GM23248 (cell line): ENCODE measurements at places on chromosomes 6 and 20. TPM values are rescaled to one million over a fixed set of nuclear protein-coding genes. Genes with fewer than 3 reads are reported as not detected.

Gene GMPR
- 0.63 and 2.2 TPM in 2 replicates for total RNA-seq

- peak; percentile 96 for DNase-seq
These were observed 154.3 kb downstream of the MRPL14 start for GRCh38 chr6:43972913-43973300.

- DNase-seq: no peak
These were observed 10.2 kb downstream of the PKIB start for GRCh38 chr6:122620428-122620827.

GRCh38 chr6:128710315-128710714, 172.6 kb upstream of the LAMA2 start:
- peak; percentile 77 for DNase-seq

Gene CLIC1
- 447 and 576 TPM in 2 replicates for total RNA-seq

Gene CCDC170
- 0.11 TPM in 1 of 2 replicates, not detected in the other for total RNA-seq

Gene SLC22A1
- not detected in 2 replicates for total RNA-seq

Gene AIF1
- total RNA-seq: not detected in 2 replicates

DNA sequence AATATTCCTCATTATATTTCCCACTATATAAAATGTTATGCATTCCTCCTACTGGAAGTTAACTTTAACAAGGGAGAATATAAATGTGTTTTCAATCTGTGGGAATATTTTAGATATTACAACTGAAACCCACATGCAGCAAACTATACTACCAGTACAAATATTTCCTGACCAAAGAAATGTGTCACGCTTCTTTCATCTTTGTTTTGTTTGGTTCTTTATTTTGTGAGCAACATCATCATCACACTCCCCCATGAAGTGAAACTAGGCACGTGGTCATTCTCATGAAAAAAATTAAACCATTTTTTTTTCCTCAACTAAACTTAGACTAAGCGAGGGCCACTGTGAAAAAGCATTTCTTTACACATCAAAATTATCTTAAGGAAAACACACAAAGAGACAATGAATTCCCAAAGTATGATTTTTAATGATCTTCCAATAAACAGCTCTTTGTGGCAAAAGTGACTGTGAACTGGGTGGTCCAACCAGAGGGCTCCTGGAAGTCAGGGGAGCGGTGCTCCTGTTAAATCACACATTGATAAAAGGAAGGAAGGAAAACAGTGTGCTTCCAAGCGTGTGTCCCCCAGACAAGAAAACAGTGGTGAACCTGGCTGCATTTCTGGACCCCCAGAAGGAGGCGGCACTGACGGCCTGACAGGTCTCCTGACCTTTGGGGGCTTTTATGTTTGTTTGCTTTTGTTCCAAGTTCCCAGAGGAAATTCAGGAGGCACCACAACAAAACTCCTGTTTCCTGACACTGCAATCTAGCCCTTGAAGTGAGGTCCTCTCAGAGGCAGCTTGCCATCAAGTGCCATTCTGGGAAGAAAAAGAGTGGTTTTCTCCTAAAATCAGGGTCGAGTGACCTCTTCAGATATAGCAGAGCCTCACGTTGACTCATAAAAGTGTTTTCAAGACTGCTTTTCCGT, 166.8 kb upstream of the FOXQ1 start:
- peak; percentile 84 for DNase-seq

GRCh38 chr20:40631119-40631631, 57.9 kb downstream of the MAFB start:
- no peak for DNase-seq

GRCh38 chr20:47359530-47360296, 3.2 kb upstream of the ZMYND8 start:
- DNase-seq: no peak

GRCh38 chr20:2295286-2295685, 515 bp upstream of the TGM3 start:
- no peak for DNase-seq

DNA sequence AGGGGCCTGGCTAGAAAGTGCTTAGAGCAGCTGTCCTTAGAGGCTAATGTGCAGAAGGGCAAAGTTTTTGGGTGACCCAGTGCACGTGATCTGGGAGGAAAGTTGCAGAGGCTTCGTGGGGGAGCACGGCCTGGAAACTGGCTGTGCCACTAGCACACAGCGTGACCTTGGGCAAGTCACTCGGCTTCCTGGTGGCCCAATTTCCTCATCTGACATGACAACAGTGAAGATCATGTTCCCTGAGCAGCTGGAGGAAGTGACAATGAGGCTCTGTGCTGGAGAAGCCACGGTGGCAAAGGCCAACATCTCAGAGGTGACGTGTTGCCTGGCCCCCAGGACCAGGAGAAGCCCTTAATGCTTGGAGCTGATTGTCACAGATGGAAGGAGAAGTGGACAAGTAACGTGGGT, 99.5 kb downstream of the FOXC1 start:
- no peak for DNase-seq

GRCh38 chr20:63544958-63545516, 2.5 kb downstream of the SRMS start:
- DNase-seq: no peak

Gene DUSP15
- total RNA-seq: not detected in 2 replicates

Gene SLC22A16
- total RNA-seq: not detected in 2 replicates

Gene SLC44A4
- not detected in 2 replicates for total RNA-seq

Gene DEF6
- 2.6 and 4.9 TPM in 2 replicates for total RNA-seq

DNA sequence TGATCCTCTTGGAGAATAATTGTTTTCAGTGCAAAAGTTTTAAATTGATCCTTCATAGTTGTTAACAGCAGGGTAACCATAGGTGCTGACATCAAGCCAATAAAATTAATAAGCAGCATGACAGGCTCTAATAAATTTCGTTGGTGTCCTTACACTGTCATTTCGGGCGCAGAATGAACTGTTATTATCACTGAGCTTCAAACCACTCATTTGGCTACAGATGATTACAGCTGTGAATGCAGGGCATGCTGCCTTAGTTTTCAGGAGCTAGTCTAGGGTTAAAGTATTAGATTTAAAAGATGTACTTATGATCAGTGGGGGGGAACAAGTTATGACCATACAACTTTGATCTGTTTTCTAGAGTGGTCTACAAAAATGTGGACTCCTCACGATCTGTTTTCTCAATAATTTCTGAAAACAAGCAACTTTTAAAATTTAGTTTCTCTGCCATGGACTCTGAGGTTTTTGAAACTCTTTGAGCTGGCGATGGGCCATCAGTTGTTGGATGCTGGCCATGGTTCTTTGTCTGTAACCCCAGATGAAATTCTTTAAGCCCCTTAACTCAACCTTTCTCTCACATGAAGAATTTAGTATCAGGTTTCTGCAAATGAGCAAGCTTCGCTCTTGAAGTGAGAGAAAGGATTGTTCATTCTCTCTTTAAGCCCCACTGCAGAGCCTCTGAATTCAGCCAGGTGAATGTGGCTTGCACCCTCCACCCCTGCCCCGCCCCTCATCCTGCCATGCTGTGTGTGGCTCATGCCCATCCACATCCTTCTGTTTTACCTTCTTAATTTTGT, 99.1 kb upstream of the MTHFD1L start:
- DNase-seq: no peak

- peak; percentile 98 for DNase-seq
These were observed 176.4 kb downstream of the ARID1B start for GRCh38 chr6:156953479-156954146.

- no peak for DNase-seq
These were observed 135.0 kb downstream of the CLIC5 start for GRCh38 chr6:45880676-45881075.

- no peak for DNase-seq
These were observed 37.6 kb downstream of the LAMP5 start for GRCh38 chr20:9551808-9552550.

Gene FOXC1
- 11.1 and 13.2 TPM in 2 replicates for total RNA-seq

Gene CRISP2
- total RNA-seq: not detected in 2 replicates

DNA sequence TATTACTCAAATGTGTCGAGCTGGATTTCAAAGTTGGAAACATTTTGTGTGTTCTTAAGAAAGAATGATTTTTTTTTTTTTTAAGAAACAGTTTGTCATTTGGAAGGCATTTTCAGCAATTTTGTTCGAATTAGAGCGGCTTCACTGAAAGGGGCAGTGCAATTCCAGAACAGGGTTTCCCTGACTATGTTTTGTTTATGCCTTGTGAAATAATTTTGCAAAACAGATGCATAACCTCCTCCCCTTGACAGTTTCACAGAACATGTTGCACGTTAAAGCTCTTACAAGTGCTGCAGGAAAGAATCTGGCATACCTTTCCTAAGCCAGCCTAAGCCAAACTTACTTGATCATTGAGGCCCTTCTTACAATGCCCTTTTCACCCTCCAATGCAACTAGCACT, 216.0 kb upstream of the SSTR4 start:
- DNase-seq: no peak

Gene KCNK16
- total RNA-seq: not detected in 2 replicates

- no peak for DNase-seq
These were observed 38.3 kb upstream of the TSHZ2 start for GRCh38 chr20:52933867-52934266.

- peak; percentile 88 for DNase-seq
These were observed 19.2 kb downstream of the MCUR1 start for GRCh38 chr6:13795041-13795750.

- DNase-seq: no peak
These were observed 31.2 kb downstream of the RREB1 start for GRCh38 chr6:7138921-7139358.

- no peak for DNase-seq
These were observed 44.0 kb upstream of the POU5F1 start for GRCh38 chr6:31214516-31214915.

DNA sequence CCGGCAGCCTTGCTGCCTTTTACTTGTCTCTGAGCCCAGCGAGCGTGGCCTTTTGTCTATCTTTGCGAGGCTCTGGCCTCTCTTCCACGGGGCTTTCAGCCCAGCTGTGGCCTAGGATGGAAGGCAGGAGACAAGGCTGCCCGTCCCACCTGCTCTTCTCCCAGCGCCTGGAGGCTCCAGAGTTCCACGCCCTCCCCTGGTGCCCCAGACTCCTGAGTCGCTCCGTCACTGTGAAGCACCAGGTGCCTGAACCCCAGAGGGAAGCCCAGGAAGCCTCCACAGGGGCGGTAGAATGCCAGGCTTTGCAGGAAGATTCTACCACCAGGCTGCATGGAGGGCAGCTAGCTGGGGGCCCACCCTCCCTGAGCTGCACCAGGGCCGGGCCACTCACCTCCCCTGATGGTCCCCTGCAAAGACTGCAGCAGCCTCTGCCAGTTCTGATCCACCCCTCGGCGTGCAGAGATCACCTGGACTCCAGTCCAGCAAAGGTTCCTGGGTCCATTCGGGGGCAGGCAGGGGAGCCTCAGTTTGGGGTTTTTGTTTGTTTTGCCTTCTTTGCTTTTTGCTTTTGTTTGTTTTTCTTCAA, 384.6 kb downstream of the CDH4 start:
- no peak for DNase-seq

Gene GDAP1L1
- not detected in 2 replicates for total RNA-seq

DNA sequence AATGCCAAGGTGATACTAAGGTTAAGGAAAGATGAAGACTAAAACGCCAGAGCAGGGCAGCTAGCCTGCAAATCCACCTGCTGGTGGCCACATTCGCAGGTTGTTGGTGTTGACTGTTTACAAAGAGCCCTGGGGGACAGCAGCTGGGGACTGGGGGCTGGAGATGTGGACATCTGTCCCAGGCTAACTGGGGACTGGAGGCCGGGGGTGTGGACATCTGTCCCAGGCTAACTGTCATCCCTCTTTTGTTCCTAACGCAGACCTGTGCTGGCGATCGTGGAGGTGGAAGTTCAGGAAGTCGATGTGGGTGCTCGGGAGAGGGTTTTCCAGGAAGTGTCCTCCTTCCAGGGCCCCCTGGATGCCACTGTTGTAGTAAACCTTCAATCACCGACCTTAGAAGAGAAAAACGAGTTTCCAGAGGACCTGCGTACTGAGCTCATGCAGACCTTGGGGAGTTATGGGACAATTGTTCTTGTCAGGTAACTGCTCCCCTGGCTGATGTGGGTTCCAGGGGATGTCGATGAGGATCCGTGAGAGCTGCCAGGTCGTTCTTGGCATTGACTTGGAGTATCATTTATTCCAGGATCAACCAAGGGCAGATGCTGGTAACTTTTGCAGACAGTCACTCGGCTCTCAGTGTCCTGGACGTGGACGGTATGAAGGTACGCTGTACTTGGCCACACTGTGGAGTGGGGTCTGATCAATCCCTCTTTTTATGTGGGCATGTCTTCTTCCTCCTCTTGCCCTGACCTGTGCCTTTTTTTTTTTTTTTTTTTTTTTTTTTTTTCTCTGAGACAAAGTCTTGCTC, 87.0 kb downstream of the SERAC1 start:
- DNase-seq: no peak

Gene OR2B6
- not detected in 2 replicates for total RNA-seq

DNA sequence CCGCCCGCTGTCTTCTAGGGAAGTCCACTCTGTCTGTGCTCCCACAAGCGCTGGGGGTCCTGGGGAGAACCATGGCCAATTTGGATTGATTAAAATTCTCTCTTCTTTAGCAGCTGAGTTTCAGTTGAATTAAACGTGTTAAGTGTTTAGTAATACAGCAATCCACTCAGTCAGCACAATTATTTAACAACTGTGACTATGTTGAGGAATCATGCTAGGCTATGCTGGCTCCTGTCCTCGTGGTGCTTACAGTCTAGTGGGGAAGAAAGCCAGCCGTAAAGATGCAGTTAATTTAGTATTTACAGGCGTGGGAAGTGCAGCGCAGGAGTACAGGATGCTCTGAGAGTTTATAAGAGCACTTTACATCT, 88.9 kb upstream of the FOXP4 start:
- DNase-seq: no peak

Gene RAD21L1
- not detected in 2 replicates for total RNA-seq

- peak; percentile 60 for DNase-seq
These were observed 39.7 kb downstream of the TRAM2 start for GRCh38 chr6:52537001-52537753.

- no peak for DNase-seq
These were observed 24.2 kb downstream of the EDN3 start for GRCh38 chr20:59324521-59325141.

Gene BACH2
- under 0.01 TPM in 2 replicates for total RNA-seq

DNA sequence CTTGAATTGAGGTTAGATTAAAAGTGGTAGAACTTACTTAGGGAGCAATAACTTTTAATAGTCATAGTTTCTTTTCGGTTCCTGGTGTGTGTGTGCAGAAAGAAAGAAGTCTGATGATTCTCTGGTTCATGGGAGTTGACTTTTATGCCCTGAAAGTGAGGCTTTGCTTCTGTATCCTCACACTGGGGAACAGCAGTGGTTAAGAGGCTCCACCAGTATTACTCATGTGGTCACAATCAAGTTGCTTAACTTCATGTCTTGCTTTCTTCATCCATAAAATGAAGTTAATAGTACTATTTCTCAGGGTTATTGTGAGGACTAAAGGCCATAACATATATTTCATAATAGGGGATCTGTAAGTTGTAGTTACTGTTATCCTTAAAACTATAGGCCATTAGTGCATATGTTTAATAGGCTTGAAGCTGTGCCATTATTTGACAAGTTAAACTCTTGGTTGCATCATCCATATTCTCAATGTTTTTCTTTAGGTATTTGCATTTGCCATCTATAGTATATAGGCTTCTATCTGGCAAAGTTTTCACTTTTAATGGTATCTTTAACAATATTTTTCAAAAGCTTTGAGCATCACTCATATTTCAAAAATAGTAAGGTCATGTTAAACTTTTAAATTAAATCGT, 262.4 kb downstream of the PLCB1 start:
- peak; percentile 83 for DNase-seq

GRCh38 chr6:107692351-107692750, 131.8 kb downstream of the SCML4 start:
- DNase-seq: peak; percentile 95
